ENCODE measurements at places on chromosomes 2 and 18.

DNA sequence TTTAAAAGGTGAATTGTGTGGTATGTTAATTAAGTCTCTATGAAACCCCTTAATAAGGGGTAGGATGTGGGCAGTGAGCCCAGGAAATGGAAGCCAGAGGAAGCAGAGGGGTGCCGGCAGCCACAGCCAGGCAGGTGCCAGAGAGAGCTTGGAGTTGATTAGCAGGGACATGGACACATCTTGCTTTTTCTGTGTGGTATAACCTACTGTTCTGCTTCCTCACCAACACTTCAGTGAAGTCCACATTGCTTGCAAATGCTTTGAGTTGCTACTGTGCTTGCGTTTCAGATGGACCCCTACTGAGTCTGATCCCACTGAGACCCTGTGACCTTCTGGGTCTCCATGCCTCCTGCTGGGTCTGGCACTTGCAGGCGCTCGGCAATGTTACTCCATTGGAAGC lies 30.3 kb upstream of the ARHGEF4 start:
- no peak for DNase-seq

DNA sequence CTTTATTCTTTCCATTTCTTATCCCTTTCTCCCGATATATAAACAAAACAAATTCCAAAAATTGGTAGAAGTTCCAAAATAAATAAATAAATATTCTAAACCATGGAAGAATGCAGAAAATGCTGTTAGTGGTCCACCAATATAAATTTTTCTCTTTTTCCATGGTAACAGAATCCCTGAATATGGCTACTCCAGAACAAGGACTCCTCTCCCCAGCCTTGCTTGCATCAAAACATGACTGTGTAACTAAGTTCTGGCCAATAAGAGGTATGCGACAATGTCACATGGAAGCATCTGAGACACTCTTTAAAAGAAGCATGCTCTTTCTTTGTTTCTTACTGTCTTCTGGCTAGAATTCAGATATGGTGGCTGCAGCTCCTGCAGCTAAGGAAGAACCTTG lies 325.1 kb upstream of the TANK start:
- DNase-seq = no peak

DNA sequence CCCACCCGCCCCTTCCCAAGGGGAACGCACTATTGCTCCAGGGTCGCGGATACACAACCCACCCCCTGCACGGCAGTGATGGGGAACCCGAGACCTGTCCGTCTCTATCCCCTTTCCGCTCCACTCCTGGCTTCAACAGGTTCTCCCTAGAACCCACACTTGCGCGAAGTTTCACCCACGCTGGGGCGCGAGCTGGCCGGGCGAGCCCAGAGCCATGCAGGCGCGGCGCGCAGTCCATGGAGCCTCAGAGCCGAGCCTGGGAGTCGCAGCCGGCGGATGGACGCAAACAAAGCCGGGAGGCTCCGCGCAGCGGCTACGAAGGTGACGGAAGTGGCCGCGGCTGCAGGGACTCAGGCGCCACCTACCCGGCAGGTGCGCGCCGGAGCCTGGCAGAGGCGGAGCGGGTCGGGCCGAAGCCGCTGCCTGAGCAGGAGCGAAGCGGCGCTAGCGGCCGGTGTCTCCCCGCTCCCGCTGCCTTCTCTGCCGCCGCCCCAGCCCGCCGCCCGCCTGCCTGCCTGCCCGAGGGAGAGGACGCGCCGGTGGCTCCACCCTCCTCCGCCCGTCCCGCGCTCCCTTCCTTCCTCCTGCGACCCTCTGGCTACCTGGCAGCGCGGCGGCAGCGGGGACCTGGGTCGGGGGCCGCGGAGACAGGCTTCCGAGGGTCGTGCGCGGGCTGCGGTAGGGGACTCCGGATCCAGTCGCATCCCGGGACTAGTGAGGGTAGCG lies 14.0 kb downstream of the ALPG start:
- DNase-seq = no peak

GRCh38 chr2:62205554-62205953 lies 9.6 kb downstream of the B3GNT2 start:
- DNase-seq = no peak

DNA sequence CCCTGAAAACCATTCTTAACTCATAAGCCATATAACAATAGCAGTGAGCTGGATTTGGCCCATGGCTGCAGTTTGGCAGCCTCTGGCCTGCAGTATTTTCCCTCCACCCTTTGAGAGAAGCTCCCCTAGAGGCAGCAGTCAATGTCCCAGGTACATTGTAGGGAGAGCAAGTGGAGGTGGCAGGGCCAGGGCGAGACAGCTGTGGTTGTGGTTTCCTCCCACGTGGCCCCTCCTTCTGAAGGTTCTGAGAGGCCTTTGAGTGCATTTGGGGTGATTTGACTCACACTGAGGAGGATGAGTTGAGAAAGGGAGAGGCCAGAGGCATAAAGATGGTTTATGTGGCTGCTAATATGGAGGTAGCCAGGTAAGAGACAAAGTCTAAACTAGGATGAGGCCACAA lies 45.5 kb upstream of the LDAH start:
- no peak for DNase-seq

DNA sequence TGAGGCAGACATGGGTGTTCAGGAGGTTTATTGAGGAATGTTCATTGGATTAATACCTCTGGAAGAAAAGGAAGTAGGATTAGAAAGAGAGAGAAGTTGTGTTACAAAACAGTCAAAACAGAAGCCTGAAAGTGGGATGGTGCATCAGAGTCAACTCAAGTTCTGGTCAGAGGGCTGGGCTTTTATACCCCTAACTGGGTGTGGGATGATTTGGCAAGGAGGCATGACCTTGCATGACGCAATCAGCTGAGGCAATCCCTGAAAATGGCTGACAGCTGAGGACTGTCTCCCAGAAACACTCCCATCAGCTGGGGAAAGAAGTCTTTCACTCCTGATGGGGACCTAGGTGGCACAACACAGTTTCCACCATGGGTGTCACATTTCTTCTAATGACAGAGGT lies 818.2 kb downstream of the SATB2 start:
- DNase-seq = no peak

DNA sequence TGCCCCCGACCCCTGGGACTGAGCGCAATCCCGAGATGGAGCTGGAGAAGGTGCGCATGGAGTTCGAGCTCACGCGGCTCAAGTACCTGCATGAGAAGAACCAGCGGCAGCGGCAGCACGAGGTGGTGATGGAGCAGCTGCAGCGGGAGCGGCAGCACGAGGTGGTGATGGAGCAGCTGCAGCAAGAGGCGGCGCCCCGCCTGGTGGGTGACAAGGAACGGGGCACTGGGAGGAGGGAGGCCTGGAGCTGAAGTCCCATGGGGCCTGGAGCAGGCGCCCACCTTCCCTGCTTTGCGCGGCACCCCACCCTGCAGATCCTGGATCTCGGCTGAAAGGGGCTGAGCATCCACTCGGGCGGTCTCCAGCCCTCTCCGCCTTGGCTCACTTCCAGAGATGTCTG lies 1.2 kb downstream of the TMEM247 start:
- DNase-seq = no peak

DNA sequence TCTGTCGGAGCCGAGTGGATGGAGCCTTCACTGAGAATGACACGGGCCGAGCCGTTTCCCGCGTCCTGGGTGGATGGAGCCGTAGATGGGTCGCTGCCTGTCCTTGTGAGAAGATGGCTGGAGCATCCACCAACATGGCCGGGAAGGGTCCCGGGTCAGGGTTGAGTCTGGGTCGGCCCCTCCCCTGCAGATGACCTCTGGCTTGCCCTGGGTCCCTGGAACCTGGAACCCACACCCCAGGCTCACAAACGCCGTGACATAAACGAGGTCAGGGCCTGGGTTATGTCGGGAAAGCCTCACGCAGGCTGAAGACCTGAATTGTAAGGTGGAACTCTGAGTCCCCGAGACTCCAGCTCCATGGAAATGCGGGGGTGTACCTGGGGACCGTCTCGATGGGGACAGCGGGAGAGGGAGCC lies 94.9 kb downstream of the NFATC1 start:
- DNase-seq = no peak

DNA sequence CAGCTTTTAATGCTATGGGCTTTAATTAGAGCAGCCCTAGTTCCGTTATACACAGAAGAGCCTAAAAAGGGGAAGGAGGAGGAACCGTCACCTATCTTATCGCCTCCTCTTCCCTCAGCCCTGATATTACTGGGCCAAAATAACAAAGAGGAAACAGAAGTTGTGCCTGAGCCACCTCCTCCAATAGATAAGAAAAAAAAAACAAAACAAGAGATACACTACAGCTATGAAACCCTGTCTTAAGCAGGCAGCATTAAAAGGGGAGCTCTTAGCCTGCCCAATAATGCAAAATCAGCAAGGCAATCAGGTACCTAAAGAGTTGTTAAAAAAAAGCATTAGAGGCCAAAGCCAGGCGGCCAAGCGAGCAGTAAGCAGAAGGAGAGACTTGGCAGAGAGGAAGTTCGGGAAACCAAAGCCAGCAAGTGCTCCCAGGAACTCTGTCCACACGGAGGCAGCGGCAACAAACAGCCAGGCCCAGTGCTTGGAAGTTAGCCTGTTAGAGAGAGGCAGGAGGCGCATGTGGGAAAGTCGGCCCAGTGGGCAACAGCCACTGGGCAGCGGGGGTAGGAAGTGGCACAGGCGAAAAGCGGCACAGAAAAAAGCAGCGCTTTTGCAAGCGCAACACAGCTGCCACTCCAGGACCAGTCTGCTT lies 41.8 kb upstream of the PDK1 start:
- DNase-seq = no peak

DNA sequence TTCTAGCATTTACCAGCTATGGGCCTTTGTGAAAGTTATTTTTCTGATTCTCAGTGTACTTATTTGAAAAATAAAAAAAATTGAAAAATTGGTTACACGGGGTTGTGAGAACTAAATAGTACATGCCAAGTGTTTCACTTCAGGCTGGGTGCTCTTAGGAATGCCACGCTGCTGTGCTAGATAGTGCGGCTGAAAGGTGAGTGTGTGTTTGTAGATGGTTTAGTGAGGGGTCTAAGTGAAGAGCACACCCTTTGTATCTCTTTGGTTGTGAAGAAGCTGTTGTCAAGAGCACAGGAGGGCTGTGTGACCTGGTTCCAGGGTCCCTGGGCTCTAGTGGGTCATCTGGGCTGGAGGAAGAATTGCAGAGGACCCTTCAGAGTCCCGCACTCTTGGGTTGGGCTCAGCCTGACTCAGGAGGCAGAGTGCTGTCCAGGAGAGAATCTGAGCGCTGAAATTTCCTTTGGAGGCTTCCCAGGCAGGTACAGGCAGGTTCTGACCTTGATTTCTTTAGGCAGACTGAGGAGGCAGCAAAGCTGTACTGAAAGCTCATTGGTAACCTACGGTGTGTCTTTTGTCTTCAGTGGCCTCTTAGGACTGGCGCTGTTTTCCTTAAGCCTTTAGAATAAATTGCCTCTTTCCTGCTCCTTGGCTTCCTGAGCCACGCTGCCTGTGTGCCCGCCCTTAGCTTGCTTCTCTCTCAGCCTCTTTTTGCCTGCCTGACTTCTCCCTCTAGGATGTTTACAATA lies 44.4 kb downstream of the MAP4K4 start:
- DNase-seq = no peak

DNA sequence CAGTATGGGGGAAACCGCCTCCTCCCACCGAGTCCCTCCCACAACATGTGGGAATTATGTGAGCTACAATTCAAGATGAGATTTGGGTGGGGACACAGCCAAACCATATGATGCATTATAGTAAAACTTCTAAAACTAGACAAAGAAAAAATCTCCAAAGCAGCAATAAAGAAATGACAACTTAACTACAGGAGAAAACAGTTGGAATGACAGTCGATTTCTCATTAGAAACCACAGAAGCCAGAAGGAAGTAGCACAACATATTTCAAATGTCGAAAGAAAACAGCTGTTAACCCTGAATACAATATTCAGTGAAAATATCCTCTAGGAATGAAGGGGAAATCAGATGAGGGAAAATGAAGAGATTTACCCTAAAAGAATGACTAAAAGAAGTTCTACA lies 53.5 kb upstream of the TCF4 start:
- DNase-seq = no peak

- no peak for DNase-seq
Observed at GRCh38 chr2:214960677-214961076, 151.2 kb upstream of the BARD1 start.

GRCh38 chr2:98379311-98380202 lies 33.3 kb downstream of the CNGA3 start:
- no peak for DNase-seq

GRCh38 chr18:57909620-57910019 lies 106.5 kb upstream of the ATP8B1 start:
- no peak for DNase-seq

- DNase-seq = peak; percentile 64
Observed at GRCh38 chr2:88600038-88600465, 27.2 kb downstream of the EIF2AK3 start.

- DNase-seq = no peak
Observed at GRCh38 chr2:209413311-209414014, 10.4 kb upstream of the MAP2 start.

DNA sequence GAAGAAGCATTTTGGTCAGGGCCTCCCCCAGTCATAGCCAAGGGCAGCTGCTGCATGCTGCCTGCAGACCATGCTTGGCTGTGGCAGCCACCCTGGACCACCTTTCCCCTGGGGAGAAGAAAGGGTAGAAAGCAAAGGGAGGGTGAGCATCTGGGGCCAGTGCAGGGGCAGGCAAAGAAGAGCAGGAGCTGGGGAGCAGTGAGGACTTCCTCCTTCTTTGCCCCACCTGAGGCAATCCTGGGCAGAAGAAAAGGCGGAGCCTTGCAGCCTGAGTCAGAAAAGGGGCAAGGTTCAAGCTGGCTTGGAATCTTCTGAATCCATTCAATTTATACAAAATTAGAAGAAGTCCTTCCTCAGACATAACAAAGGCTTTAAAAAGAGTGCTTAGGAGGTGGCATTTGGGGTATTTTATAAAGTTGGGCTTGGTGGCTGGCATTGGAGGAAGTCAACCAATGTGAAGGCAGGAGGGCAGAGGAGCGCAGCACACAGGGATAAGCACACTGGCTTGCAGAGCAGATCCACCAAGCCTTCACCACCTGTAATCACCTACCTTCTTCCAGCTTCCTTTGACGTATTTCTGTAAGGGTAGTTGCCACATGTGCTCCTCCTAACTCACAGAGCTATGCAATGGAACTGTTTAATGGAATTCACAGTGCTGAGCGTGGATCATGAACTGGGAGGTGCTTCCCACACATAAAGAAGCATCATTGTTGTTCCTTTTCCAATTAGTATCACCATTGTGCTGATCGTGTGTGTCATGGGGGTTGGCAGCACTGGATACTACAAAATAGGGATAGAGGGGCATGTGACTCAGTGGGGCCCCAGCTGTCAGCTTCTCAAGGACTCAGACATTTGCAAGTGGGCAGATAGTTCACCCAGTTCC lies 154.4 kb upstream of the EPAS1 start:
- DNase-seq = no peak

GRCh38 chr2:152097290-152097800 lies 1.5 kb downstream of the CACNB4 start:
- no peak for DNase-seq

DNA sequence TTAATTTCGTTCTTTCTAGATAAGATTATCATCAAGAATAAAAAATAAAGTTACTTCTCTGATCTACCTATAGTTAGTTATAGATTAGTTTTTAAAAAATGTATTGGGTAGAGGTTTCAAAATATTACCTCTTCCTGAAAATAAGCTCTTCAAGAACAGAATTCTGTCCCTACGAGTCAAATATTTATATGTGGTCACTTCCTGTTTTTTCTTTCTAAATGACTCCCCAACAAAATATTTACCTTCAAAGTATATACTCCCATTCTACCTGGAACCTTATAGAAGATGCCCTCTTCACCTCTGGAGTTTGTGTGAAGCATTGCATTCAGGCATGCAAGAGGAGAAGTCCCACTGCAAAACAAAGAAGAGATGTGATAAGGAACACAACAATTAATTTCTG lies 72.3 kb downstream of the ASXL2 start:
- no peak for DNase-seq

GRCh38 chr2:152577579-152577978 lies 139.7 kb downstream of the PRPF40A start:
- no peak for DNase-seq

Measured in right renal cortex interstitium (tissue), 3 donors.